ENCODE measurements at places on chromosomes 11 and 22.
A peak's percentile ranks its signal among the peaks of the same experiment; 100 is the strongest.

DNA sequence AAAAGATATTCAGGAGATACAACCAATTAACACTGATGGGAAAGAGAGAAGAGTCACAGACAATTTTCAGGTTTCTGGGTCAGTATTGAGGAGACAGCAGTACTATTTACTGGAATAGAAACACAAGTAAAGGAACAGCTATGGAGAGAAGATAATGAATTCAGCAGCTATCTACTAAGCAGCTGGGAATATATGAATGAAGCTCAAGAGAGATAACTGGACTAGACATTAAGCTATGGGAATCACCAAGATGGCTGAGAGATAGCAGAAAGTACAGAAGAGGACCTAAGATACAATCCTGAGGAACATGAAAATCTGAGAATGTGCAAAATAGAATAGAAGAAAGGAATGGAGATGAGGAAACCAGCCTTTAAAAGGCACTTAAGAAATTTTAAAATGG lies 15.9 kb downstream of the ALG9 start:
- DNase-seq, result no peak

DNA sequence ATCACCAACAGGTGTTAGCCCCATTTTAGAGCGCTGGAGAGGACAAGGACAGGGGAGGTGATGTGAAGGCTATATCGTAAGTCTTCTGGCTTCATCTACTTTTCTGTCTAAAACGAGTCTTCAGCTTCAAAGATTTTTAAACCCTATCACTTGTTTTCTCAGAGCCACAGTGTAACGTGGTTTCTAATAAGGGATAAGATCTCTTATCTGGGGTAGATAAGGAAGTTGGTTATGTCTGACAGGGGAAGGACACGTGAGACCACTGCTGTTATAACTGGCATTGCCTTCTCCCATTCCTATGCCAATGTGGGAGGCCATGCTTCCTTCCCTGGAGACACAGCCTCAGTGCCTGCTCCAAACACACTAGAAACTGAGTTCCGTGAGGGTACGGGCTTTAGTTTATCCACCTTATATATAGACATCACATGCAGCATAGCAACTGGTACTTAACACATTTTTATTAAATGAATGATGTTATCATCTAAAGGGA lies 39.3 kb downstream of the LARGE2 start:
- DNase-seq, result no peak

GRCh38 chr11:69915501-69916250 lies 96.5 kb upstream of the FGF3 start:
- no peak for DNase-seq

- DNase-seq, result no peak
These were observed 117.3 kb upstream of the TEAD1 start for GRCh38 chr11:12556788-12557384.

GRCh38 chr22:42338479-42338878 lies 68.0 kb upstream of the TCF20 start:
- no peak for DNase-seq

DNA sequence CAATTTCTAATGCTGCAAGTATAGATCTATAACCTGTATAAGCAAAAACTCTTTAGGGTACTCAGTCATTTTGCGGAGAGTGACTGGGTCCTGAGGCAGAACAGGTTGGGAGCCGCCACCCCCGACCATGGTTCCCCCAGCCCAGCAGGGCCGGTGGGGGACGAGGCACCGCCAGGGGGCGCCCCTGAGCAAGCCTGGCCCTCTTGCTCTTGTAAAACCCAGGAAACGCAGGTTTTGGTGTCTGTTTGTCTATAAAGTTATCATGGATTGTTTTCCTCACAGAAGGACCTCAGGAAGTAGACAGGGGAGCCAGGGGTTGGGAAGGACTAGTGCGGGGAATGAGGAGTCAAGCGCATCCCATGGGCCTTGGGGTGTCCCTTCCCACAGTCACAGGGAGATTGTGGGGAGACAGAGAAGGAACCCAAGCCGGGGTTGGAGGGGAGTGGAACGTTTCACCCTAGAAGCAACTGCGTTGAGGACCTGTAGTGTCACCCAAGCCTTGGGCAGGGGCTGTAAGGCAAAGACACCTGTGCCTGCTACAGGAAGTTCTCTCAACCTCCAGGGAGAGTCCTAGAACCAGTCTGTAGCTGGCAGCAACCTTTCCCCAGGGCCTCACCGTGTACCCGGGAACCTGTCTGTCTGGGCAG lies 26.4 kb downstream of the KCTD17 start:
- peak; percentile 76 for DNase-seq

DNA sequence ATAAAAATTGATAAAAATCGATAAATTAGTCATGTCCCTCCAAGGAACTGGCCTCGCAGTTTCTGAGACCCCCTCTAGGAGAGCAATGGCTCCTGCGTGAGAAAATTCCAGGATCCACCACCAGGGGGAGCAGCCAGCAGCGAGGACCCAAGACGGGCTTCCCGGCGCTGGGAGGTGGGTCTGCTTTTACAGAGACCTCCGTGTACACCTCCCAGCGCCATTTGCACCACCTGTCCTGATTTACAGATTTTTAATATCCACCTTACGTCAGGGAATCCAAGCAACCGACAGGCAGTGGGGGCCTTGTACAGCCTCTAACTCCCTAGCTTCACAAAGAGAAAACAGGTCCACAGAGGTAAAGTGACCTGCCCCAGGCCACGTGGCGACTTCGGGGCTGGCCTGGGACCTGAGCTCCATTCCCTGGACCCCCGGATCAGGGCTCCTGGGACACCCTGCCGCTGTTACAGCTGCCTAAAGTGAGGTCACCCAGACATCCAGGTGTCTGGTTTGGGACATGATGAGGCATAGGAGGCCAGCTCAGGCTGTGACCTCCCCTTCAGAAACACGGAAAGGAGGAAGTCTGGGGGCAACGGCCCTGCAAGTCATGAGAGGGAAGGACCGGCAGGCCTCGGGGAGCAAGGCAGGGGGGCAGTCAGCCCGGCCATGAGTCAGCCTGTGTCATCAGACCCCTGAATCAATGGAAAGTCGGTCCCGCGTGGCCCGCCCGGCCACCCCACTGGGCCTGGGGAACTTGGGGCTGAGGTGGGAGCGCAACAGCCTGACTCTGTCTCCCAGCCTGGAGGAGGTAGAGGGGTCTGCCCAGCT lies 3.5 kb downstream of the OSM start:
- DNase-seq, result peak; percentile 60

- DNase-seq, result no peak
These were observed 48.5 kb upstream of the BMAL1 start for GRCh38 chr11:13229136-13229535.

DNA sequence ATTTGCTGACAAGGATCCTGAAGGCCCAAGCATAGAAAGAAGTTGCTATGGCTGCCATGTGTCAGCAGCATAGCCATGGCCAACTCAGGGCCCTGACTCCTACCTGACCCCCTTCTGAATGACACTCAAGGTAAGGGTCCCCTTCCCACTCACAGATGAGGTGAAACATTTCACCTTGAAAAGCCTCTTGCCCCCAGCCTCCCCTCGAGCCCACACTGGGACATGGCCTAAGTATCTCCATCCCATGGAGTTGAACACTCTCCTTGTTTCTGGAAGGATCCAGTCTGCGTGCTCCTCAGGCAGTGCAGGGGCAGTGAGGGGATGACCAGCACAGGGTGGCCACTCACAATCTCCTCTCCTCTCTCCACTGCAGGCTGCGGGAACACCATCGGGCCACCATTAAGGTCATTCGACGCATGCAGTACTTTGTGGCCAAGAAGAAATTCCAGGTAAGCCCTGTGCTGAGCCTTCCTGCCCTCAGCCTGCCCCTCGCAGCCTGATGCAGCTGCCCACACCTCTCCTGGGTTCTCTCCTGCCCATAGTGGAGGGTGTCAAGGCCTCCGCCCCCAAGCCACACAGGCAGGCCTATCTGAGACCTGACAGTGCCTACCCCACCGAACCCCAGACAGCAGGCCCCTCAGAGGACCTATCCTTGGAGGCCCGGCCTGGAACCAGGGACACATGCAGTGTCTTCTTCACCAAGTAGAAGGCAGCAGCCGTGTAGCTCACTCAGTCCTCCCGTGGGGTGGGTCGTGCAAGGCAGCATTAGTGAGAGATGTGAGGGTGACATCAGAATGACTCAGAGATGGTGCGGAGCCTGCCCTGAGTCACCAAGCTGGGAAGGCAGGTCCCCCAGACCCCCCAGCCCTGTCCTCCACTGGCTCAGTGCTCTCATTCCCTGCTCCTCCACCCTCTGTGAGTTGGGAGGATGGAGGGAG lies 68.9 kb upstream of the KCNQ1OT1 start:
- DNase-seq, result no peak

Measured in stimulated activated CD8-positive, alpha-beta memory T cell treated with anti-CD3 and anti-CD28 coated beads, Interleukin-4, amount 100 ng/mL, for 1 hour (primary cell).